ENCODE measurements at places on chromosomes 4 and X. TPM values are rescaled to one million over a fixed set of nuclear protein-coding genes. Genes with fewer than 3 reads are reported as not detected.

DNA sequence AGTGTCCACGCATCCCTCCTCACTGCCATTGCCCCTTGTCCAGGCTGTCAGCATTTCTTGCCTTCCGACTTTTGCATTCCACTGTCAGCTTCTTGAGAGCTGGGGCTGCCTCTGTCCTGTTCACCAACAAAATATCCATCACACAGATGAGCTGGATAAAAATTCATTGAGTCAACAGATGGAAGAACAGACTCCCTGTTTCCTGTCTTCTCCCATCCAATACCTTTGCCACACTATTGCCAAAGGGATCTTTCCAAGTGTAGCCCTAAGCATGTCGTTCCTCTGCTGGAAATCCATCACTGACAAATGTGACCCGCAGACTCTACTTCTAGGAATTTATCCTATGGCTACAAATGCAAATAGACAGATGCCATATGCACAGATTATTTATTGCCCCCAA, 78.0 kb upstream of the PJA1 start:
- no peak for DNase-seq

DNA sequence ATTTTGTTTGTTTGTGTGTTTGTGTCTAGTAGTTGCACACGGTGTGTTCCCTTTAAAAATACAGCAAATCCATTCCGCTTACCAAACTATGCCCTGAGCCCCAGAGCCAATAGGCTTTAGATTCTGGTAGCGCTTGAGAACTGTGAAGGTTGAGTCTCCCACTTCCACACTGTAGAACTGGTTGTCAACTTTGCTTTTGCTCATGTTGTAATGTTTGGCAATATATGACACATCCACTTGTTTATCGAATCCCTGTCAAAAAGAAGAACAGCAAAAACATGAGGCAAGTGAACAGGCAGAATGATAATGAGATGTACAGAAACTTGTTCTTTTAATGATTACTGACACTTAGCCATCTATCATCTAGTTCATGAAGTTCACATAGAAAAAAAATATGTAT, 200.6 kb downstream of the MAPK10 start:
- no peak for DNase-seq

DNA sequence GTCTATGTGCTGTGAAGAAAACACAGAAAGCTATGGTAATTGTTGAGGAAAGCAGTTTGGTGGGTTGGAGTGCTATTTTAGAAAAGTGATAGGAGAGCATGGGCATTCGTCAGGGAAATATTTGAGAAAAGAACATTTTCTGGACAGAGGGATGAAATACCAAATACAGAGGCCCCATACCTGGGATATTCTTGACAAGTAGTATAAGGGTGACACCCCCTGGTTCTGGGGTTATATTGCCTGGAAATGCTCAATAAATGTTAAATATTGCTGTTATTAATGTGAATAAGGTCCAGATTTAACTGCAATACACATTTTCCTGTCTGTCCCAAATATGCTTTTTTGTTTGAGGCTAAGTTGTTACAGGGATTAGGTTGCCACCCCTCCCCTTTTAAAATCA, 42.9 kb downstream of the WWC2 start:
- no peak for DNase-seq

DNA sequence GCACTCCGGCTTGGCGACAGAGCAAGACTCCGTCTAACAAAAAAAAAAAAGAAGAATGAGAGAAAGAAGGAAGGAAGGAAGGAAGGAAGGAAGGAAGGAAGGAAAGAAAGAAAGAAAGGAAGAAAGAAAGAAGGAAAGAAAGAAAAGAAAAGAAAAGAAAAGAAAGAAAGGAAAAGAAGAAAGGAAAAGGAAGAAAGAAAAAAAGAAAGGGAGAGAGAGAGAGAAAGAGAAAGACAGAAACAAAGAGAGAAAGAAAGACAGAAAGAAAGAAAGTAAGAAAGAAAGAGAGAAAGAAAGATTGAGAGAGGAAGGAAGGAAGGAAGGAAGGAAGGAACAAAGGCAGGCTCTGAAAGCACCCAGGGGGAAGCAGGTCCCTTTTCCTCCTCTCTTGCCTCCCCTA, 336.6 kb upstream of the GATB start:
- no peak for DNase-seq

GRCh38 chr4:11019451-11020240, 335.1 kb upstream of the CLNK start:
- no peak for DNase-seq

DNA sequence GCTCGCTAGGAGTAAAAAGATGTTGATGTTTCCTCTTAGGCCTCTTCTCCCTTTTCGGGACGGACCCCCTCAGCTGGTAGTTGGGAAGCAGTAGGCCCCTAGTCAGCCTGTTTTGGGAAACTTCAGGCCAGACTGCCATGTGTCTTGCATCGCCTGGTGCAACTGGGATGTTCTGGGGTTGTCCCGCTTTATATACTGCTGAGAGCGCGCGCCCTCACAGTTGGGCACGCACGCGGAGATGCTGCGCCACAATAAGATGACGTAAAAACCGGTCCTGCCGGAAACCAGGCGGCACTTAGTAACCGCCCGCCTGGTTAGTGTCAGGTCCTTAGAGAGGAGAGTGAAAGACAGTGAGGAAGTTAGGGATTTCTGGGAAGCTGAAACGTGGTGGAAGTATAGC, 231.3 kb upstream of the CT83 start:
- no peak for DNase-seq

DNA sequence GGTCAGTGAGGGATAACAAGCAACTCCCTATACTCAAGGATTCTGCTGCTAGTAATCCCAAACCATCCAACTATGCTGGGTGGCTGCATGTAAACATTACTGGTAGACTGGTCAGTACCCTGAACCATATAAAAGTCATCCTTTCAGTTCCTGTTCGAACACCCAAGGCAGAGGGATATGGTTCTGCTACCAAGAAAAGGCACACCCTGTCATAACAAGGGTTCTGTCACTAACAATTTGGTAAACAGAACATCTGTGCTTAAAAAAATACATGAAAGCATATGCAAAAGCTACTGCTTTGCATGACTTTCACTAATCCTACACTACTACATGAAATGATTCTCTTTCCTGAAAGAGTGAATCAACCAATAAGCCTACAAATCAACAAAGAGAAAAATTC, 76.8 kb upstream of the MCF2 start:
- no peak for DNase-seq

GRCh38 chr4:67568820-67569219, 10.3 kb downstream of the STAP1 start:
- DNase-seq: no peak

DNA sequence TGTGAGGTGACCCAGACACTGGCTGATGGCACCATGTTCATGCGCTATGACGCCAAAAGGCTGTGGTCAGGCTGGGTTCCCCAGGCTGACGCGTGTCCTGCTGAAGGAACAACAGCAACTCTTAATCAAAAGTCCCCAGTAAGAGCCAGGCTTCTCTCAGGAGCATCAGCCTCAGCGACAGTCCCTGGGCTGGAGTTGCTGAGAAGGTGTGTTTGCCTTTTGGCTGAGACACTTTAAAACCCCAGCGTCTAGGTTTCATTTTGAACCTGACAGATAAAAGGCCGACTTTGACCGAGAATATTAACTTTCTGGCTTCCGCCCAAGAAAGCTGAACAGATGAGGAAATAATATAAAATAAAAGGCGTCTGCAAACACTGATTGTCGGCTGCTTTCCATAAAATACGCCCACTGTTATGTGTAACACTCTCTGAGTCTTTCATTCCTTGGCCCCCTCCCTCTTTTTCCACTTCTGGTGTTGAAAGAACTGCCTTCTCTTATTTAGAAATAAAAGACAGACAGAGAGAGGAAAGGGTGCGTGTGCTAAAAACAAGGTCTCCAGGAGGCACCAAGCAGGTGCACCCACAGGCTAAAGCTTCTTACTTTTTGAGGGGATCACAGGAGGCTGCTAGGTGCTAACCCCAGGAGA, 373.6 kb downstream of the MID1IP1 start:
- no peak for DNase-seq

DNA sequence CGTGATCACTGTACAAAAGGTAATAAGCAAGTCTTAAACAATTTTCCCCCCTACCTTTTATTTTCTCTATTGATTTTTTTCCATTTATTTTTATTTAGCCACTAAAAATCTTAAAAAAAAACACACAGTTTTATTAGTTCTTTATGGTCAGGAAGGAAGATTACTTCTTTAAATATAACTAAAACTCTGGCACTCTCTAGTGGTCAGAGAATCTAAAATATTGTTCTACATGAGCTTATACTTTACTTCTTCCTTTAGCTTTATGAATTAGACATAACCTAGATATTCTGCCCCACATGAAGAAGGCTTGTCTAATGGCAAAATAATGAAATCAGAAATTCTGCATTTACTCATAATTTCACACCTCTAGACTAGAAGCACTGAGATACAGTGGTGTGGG, 135.2 kb downstream of the PDE5A start:
- no peak for DNase-seq

DNA sequence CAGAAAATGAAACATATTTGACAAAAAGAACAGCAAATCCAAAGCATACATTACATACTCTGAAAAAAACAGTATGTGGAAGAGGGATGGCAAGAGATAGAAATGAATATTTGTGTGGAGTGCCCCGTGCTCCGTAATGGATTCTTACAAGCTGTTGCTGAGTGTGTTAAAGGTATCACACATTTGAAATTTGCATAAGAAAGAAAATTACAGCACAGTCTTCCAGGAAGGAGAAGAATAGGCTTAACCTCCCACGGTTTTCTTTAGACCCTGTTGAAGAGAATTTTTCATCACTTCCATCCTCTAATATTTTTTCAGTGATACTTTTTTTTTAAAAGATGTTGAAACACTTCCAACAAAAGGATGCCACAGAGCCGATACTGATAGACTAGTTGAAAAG, 1489.4 kb downstream of the RAPGEF2 start:
- no peak for DNase-seq

- no peak for DNase-seq
Measured at GRCh38 chrX:123088331-123088730, 95.7 kb upstream of the GRIA3 start.

- no peak for DNase-seq
Measured at GRCh38 chrX:138996268-138996667, 284.8 kb upstream of the FGF13 start.

DNA sequence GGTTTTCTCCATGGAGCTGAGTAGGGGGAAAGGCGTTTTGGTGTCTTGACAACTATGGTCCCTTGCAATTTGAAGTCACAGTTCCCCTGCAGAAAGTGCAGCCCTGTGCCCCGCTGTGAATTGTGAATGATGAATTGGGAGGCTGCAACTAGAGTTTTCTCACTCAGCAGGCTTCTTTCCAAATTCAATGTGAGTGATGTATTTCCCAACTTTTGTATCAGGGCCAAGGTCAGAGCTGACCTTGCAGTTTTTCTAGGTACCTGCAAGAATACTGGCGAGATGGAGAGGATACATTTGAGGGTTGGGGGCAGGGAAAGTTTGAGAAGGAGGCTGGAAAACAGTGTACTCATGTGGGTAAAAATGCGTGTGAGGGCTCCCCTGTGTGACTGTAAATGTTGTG, 11.7 kb downstream of the PHEX start:
- DNase-seq: no peak

DNA sequence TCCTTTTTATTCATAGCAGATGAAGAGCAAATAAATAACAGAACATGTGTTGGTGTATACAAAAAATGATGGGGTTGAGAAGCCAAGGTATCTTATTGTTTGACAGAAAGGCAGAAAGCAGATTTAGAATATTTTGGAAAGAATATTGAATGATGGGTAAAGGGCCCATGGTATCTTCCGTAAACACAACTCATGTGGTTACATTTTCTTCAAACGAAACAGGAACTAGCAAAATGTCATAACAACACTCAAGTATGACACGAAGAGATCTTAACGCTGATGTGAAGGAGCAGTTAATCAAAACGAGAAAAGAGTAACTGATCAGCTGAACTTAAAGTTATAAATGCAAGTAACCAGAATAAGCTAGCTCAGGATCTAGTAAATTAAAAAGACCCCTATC, 195.7 kb upstream of the GK2 start:
- no peak for DNase-seq

DNA sequence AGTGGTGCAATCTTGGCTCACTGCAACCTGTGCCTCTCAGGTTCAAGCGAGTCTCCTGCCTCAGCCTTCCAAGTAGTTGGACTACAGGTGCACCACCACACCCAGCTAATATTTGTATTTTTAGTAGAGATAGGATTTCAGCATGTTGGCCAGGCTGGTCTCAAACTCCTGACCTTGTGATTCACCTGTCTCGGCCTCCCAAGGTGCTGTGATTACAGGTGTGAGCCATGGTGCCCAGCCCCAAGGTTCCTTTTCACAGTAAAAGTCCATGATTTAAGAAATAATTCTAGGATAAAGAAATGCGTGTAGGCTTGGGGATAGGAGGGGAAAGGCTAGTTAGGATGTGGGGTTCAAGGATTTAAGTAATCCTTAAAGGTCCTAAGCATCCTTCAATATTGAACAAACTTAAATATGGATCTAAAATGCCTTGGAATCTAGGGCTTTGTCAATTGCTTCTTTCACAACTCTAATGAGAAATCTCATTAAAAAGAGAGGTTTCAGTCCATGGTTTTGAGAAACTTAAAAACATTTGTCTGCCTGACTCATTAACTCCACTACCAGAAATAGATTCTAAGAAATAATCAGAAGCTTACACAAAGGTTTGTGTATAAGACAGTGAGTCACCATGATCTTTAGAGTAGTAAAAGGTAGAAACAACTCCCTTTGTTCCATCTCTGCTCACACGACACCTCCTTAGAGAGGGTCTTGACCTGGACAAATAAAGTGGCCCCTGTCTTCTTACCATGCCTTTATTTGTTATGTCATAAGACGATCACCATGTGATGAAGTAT, 203.2 kb downstream of the PTTG2 start:
- no peak for DNase-seq

Gene DCAF8L1
- not detected for polyA plus RNA-seq

Gene DDX60
- 3.8 TPM for polyA plus RNA-seq

Gene AMTN
- polyA plus RNA-seq: not detected

Gene SCFD2
- polyA plus RNA-seq: 10.6 TPM

Gene GLRA3
- not detected for polyA plus RNA-seq
